ENCODE measurements at places on chromosomes 12 and 14.

DNA sequence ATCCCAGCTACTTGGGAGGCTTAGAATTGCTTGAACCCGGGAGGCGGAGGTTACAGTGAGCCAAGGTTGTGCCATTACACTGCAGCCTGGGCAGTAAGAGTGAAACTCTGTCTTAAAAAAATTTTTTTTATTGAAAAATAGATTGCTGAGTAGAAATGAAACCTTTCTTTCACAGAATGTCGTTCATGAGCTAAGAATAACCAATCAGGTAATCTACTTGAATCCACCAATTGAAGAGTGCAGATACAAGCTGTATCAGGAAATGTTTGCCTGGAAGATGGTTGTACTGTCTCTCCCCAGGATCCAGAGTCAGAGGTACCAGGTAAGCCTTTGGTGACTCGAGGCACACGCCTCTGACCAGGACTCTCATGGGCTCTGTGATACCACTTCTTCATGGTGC is 27.0 kb downstream of the DYNC1H1 start:
- DNase-seq, result no peak

GRCh38 chr12:14694970-14695369 is 1.4 kb downstream of the GUCY2C start:
- DNase-seq, result no peak

GRCh38 chr12:115988625-115989563 is 288.6 kb downstream of the MED13L start:
- no peak for DNase-seq

DNA sequence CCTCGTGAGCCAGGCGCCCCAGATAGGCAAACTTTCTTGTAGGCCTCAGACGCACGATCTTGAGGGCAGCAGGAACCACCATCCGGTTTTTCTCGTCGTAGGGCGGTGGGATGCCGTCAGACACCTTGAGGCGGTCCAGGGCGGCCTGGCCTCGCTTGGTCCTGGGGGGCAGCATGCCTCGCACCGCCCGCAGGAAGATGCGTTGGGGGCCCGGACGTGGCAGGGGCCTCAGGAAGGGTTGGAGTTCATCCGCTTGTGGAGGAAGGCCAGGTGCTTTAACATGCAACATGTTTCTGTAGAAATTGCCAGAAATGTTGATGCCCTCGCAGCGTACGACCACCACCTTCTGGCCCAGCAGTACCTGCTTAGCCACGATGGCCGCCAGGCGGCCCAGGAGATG is 5.5 kb upstream of the TSPAN9 start:
- no peak for DNase-seq

DNA sequence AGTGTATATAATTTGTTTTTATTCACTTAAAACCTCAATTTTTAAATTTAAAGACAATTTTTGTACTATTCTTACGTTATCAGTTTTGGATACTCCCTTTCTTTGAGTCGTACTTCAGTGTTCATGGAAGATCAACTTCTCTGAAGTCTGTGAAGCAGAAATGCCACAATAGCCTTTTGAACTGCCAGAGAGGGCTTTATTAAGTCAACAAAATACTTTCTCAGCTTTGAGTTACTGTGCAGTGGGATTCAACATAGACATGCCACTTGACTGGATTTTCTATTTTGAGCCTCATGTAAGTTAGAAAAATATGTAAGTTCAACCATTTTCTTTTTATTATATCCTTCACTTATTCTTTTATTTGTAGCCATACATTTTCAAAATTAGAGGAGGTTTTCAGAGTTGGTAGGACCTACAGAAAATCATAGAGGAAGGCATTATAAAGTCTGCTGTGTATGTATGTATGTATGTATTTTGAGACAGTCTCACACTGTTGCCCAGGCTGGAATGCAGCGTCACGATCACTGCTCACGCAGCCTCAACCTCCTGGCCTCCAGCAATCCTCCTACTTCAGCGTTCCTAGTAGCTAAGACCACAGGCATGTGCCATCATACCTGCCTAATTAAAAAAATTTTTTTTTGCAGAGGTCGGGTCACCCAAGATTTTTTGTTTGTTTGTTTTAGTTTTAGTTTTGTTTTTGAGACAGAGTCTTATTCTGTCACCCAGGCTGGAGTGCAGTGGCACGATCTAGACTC is 31.3 kb upstream of the BCAT1 start:
- DNase-seq, result no peak

GRCh38 chr12:104985206-104985605 is 910 bp upstream of the NOPCHAP1 start:
- DNase-seq, result no peak

- no peak for DNase-seq
Observed at GRCh38 chr12:10563966-10564365, 49.4 kb downstream of the MAGOHB start.

DNA sequence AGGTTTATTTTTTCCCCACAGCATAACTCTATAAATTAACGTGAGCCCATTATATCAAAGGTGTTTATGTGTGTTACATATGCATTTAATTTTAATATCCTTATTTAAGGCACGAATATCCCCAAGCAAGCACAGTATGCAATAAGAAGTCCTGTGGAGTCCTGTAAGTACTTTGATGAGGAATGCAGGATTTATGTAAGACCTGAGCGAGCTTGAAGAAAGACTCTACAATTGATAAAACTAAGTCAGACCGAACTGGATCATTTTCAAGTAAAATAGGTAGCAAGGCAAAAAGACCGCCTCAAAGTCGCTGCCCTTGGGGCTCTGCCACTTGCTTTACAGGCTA is 755 bp downstream of the SLC25A21 start:
- no peak for DNase-seq
